ENCODE measurements at places on chromosomes 13 and 19.

GRCh38 chr13:20387441-20387971 lies 138.2 kb downstream of the CRYL1 start:
- no peak for DNase-seq

- no peak for DNase-seq
These were observed 833.0 kb downstream of the EFNB2 start for GRCh38 chr13:105702441-105702840.

DNA sequence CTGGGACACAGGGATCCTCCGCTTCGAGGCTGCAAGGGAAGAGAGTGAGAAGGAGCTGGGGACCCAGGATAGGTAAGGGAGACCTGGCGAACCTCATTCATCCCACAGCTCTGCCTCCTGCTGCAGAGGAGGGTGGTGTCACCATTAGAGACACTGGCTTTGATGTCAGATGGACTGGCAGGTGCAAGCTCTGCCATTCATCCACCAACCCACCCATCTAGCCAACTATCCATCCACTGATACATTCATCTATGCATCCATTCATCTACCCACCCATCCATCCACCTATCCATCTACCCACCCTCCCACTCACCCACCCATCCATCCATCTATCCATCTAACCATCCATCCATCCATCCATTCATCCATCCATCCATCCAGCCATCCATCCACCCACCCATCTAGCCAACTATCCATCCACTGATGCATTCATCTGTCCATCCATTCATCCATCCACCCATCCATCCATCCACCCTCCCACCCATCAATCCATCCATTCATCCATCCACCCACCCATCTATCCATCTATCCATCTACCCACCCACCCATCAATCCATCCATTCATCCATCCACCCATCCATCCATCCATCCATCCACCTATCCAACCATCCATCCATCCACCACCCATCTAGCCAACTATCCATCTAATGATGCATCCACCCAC lies 5.7 kb downstream of the C19orf33 start:
- DNase-seq, result no peak

DNA sequence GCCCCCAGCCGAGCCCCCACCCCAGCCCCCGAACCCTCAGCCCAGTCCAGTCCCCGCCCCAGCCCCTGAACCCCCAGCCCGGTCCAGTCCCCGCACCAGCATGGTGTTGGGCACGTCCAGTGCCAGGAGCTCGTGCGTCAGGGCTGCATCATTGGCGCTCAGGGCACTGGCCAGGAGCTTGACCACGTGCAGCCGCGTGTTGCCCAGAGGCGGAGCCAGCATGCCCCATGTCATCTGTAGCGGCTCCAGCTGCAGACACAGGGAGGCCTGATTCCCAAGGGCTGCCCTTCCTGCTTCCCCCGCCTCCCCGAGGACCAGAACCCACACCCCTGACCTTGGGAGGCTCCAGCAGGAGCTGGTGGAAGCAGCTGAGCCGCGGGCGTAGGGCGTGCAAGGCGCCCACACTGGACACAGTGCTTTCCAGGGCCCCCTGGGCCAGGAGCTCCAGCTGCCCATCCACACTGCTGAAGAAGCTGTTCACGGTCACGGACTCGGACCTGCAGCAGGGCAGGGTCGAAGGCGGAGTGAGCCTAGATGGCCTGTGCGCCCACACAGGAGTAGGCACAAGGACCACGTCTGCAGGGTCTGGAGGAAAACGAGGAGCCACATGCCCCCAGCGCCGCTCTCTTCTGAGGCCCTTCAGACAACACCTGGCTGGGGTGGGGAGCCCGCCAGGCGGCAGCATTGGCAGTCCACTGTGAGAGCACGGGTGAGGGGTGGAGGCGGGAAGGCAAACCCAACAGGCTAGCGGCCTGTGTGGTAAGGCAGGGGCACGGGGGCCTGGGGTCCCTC lies 12.8 kb upstream of the TMEM86B start:
- no peak for DNase-seq

All from stimulated activated CD4-positive, alpha-beta T cell treated with anti-CD3 and anti-CD28 coated beads, Interleukin-12 subunit alpha, Interleukin-12 subunit beta, amount 100 ng/mL, for 24 hours (primary cell).